ENCODE measurements at places on chromosomes 11 and 22. TPM values are rescaled to one million over a fixed set of nuclear protein-coding genes. Genes with fewer than 3 reads are reported as not detected.

DNA sequence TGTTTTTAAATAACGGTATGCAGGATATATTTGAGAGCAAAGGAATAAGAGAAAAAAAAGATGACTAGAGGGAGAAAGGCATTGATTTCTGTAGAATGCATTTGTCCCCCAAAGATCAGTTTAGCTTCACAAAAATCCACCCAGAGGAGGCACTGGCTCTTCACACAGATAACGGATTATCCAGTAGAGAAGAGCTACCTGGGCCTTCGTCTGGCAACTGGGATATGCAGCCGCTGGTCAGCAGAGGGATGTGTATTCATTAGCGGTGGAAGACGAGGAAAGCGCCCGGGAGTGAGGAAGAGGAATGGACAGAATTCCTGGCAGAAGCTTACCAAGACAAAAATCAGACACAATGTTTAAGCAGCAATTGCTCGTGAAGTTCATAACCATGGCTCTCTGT is 5.6 kb upstream of the WT1 start:
- no peak overlapping the region for H3K27ac ChIP-seq
- H3K36me3 ChIP-seq = no peaks in the 10 kb centered on the region
- H3K4me3 ChIP-seq = no peak overlapping the region
- H3K27me3 ChIP-seq = peaks cover 84% of the 10 kb centered on the region
- H3K4me1 ChIP-seq = peaks cover 31% of the 10 kb centered on the region

GRCh38 chr11:127789927-127790326 is 789.4 kb upstream of the KIRREL3 start:
- no peaks in the 10 kb centered on the region for H3K36me3 ChIP-seq
- no peak overlapping the region for H3K27ac ChIP-seq
- no peaks in the 10 kb centered on the region for H3K27me3 ChIP-seq
- no peaks in the 10 kb centered on the region for H3K4me1 ChIP-seq
- H3K4me3 ChIP-seq = no peak overlapping the region
- DNase-seq = no peak

DNA sequence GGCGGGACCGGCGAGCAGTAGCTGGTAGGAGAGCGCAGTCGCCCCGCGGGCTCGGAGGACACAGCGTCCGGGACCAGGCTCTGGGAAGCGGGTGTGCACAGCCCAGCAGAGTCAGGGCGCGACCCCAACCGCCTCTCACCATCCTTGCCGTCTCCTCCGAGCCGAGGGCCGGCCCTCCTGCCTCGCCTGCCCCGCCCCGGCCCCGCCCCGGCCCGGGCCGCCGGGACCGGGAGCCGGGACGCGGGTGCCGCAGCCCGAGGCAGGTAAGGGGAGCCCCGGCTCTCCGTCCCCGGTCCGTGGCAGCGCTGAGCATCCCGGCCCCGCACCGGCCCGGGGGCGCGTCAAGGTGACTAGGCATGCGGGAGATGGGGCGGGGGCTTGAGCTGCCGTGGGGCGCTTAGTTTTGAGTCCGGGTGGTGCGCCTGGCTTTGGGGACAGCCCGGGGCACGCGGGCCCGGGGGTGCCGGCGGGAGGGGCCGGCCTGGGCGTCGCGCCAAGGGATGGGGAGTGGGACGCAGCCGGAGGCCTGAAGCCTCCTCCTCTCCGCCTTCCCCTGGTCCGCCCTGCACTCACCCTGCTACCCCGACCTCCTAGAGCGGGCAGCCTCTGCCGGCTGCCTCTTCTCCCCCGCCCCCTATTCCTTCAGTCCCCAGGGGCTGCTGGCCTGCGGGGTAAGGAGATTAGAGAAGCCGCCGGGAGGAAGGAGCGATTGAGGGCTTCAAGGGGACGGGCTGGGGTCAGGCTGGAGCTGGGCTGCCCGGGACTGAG is at the start of gene ABCG4:
Gene ABCG4, plus strand, starts transcription at position 35 of the 768 bp plus-strand sequence. CDS start 914 bp downstream, outside the sequence.
- no peak for DNase-seq
- no peaks in the 10 kb centered on the region for H3K36me3 ChIP-seq
- H3K4me3 ChIP-seq = peak within 1 kb of the TSS; percentile 70
- peaks cover 37% of the 10 kb centered on the region for H3K27me3 ChIP-seq
- no peak within 1 kb of the TSS for H3K27ac ChIP-seq

GRCh38 chr22:37337204-37337943 is 55.1 kb downstream of the CYTH4 start:
- DNase-seq = no peak
- no peak overlapping the region for H3K4me3 ChIP-seq
- H3K27me3 ChIP-seq = peaks cover 93% of the 10 kb centered on the region
- H3K27ac ChIP-seq = no peak overlapping the region

- no peak overlapping the region for H3K27ac ChIP-seq
- DNase-seq = no peak
- H3K4me3 ChIP-seq = no peak overlapping the region
- H3K27me3 ChIP-seq = no peaks in the 10 kb centered on the region
- H3K36me3 ChIP-seq = no peaks in the 10 kb centered on the region
These were observed 2.1 kb upstream of the CBL start for GRCh38 chr11:119204066-119204465.

GRCh38 chr11:79667380-79667779 is 226.6 kb upstream of the TENM4 start:
- H3K36me3 ChIP-seq = no peaks in the 10 kb centered on the region
- no peak overlapping the region for H3K4me3 ChIP-seq
- no peak for DNase-seq
- no peaks in the 10 kb centered on the region for H3K27me3 ChIP-seq
- H3K27ac ChIP-seq = peak overlapping the region; percentile 64
- H3K4me1 ChIP-seq = peaks cover 14% of the 10 kb centered on the region

GRCh38 chr11:72758690-72759389 is 6.6 kb upstream of the ARAP1 start:
- H3K36me3 ChIP-seq = peaks cover 43% of the 10 kb centered on the region
- DNase-seq = no peak
- H3K4me1 ChIP-seq = no peaks in the 10 kb centered on the region
- H3K27me3 ChIP-seq = no peaks in the 10 kb centered on the region
- H3K27ac ChIP-seq = no peak overlapping the region

- H3K36me3 ChIP-seq = no peaks in the 10 kb centered on the region
- peak overlapping the region; percentile 15 for H3K27ac ChIP-seq
- H3K27me3 ChIP-seq = no peaks in the 10 kb centered on the region
- H3K4me1 ChIP-seq = peaks cover 28% of the 10 kb centered on the region
These were observed 9.5 kb upstream of the CBX6 start for GRCh38 chr22:38881464-38881871.

GRCh38 chr11:117183724-117184349 is 5.3 kb downstream of the SIDT2 start:
- no peak overlapping the region for H3K4me3 ChIP-seq
- DNase-seq = peak; percentile 57
- H3K27ac ChIP-seq = no peak overlapping the region
- H3K27me3 ChIP-seq = no peaks in the 10 kb centered on the region

DNA sequence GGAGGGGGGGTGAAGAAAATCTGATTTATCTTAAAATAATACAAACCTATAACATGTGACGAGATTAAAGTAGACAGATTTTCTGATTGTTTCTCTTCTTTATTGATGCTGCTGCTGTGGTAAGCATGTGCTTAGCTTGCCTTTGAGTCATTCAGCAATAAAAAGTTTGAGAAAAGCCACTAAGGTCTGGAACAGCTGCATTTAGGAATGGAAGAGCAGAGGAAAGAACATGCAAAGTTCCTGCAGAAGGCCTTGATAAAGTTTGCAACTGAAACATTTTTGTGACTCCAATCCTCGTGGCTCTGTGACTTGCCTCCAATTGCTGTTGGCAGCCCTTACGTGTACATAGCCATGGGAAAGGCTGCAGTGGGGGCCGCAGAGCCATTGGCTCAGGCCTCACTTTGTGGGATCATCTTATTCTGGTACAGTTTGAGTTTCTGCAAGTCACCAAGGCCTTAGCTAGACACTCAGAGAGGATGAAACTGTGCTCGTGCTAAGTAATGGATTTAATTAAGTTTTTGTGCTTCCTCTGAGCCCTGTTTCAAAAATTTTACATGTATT is 370.2 kb downstream of the AASDHPPT start:
- H3K36me3 ChIP-seq = no peaks in the 10 kb centered on the region
- no peaks in the 10 kb centered on the region for H3K27me3 ChIP-seq
- no peak overlapping the region for H3K27ac ChIP-seq
- no peaks in the 10 kb centered on the region for H3K4me1 ChIP-seq
- no peak for DNase-seq

- H3K4me1 ChIP-seq = peaks cover 15% of the 10 kb centered on the region
- H3K27ac ChIP-seq = no peak overlapping the region
- DNase-seq = no peak
- peaks cover 4% of the 10 kb centered on the region for H3K27me3 ChIP-seq
- no peaks in the 10 kb centered on the region for H3K36me3 ChIP-seq
These were observed 25.2 kb downstream of the LIF start for GRCh38 chr22:30221121-30221992.

DNA sequence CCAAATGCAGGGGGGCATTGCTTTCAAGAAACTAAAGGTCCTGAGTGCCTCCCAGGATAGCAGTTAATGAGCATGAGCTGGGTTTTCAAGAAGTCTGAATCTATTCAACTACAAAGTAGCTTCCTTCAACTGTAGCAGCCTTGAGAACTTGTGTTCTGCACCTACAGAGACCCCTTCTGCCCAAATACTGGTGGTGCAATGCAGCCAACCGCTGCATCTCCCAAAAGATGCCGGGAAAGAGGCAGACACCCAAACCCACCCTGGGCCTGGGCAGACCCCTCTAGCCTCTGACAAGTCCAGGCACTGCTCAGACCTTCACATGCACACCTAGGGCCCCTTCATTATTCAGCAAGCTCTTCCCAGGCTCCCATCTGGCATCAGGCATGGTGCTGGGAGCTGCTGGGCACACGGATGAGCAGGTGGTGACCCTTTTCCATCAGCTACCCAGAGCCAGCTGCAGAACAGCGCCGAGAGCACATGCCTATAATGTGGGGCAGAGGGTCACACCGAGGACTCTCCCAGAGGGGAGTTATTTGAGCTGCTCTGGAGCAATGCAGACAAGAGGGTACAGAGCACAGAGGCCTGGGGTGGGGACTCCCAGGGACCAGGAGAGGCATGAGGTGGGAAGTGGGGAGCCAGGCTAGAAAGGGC is 44.9 kb upstream of the ETS1 start:
- DNase-seq = no peak
- H3K4me3 ChIP-seq = no peak overlapping the region
- no peaks in the 10 kb centered on the region for H3K36me3 ChIP-seq
- no peak overlapping the region for H3K27ac ChIP-seq

DNA sequence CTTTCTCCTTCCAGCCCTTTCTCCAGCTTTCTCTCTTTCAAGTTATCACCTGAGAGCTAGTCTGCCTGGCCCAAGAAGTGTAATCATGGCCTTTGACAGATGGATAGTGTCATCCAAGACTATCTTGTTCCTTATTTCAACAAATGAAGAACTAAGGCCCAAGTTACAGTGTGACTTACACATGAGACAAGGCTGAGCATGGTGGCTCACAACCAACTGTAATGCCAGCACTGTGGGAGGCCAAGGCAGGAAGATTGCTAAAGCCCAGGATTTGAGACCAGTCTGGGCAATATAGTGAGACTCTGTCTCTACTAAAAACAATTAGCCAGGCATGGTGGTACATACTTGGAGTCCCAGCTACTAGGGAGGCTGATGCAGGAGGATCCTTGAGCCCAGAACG is 3.7 kb upstream of the RANGAP1 start:
- H3K27ac ChIP-seq = no peak overlapping the region
- H3K27me3 ChIP-seq = no peaks in the 10 kb centered on the region
- H3K4me3 ChIP-seq = no peak overlapping the region
- peaks cover 27% of the 10 kb centered on the region for H3K4me1 ChIP-seq
- no peak for DNase-seq
- no peaks in the 10 kb centered on the region for H3K36me3 ChIP-seq

DNA sequence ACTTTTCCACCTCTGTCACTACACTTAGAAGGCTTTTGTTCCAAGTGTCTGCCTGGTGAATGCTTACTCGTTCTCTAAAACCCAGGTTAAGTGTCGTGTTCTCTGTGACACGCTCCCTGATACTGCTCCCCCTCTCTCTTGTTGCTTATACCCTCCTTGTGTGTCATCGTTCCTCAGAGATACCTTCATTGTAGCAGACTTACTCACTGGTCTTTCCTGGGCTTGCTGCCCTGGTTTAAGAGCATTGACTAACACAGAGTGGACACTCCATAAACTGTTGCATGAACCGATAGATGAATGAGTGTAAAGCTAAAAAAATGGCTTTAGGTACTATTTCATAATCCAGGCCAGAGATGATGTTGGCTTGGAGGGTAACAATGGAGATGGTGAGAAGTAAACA is 171.3 kb downstream of the GRIK4 start:
- H3K27me3 ChIP-seq = peaks cover 11% of the 10 kb centered on the region
- DNase-seq = no peak
- no peaks in the 10 kb centered on the region for H3K36me3 ChIP-seq
- no peaks in the 10 kb centered on the region for H3K4me1 ChIP-seq
- H3K27ac ChIP-seq = no peak overlapping the region
- H3K4me3 ChIP-seq = no peak overlapping the region

DNA sequence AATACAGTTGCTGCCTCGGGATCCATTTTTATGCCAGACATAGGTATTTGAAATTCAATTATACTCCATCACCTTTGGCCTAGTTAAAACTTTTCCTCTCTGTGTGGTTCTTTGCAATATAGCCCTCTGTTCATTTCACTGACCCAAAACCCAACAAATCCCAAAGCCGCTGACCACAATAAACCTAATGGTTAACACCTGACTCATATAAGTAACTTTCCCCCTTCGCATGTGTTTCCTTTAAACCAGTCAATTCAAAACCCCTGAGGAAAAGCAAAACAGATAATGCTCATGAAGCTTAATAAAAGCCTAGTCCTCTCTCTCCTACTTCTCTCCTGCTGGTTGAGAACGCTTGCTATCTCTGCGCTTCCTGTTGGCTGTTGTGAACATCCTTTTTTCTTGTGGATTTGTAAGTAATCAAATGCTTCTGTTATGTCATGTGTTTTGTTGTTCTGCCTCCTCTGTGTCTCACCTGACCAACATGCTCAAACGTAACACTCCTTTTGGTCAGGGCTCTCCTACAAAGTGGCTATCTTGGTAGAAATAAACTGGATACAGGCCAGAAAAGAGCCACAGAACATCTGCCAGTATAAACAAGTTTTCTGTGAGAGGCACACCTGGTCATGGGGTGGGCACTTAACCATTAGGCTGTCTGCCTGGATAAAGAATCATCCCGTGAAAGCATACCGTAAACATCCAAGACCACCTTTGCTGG is 652.6 kb downstream of the METTL15 start:
- H3K4me1 ChIP-seq = no peaks in the 10 kb centered on the region
- H3K27ac ChIP-seq = no peak overlapping the region
- H3K36me3 ChIP-seq = no peaks in the 10 kb centered on the region
- no peak for DNase-seq
- H3K4me3 ChIP-seq = no peak overlapping the region

DCHS1 gene
- 3.9 TPM for total RNA-seq

FTH1 gene
- 578 TPM for total RNA-seq

ZMAT5 gene
- total RNA-seq = 28.2 TPM

KBTBD4 gene
- 21.7 TPM for total RNA-seq

SCGB2A2 gene
- total RNA-seq = 2,318 TPM

TMEM109 gene
- 67.4 TPM for total RNA-seq

MOGAT2 gene
- 4.5 TPM for total RNA-seq

DEPDC5 gene
- 14.4 TPM for total RNA-seq

MPEG1 gene
- total RNA-seq = 2.7 TPM

CARD18 gene
- total RNA-seq = 26.0 TPM

TPBGL gene
- 0.36 TPM for total RNA-seq

EIF4G2 gene
- total RNA-seq = 593 TPM
